ENCODE measurements at places on chromosomes 11 and 22.

DNA sequence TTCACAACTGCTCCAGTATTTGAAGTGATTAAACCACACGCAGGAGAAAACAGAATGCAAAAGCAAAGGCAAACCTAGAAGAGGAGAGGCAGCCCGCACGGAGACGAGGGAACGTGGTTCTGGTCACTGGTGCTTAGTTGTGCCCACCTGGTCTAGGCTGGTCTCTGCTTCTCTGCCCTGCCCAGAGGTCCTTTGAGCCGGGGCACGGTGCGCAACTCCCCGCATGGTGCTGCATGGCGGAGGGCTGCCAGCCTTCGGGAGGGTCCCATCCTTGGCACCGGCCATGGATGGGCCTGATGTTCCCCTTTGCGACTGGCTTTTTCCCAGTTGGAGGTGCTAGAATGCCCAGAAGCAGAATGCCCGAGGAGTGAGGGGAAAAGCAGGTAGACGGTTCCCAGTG is 46.1 kb downstream of the KCNC1 start:
- no peak for DNase-seq

GRCh38 chr11:8097926-8098325 is 16.9 kb downstream of the TUB start:
- no peak for DNase-seq

DNA sequence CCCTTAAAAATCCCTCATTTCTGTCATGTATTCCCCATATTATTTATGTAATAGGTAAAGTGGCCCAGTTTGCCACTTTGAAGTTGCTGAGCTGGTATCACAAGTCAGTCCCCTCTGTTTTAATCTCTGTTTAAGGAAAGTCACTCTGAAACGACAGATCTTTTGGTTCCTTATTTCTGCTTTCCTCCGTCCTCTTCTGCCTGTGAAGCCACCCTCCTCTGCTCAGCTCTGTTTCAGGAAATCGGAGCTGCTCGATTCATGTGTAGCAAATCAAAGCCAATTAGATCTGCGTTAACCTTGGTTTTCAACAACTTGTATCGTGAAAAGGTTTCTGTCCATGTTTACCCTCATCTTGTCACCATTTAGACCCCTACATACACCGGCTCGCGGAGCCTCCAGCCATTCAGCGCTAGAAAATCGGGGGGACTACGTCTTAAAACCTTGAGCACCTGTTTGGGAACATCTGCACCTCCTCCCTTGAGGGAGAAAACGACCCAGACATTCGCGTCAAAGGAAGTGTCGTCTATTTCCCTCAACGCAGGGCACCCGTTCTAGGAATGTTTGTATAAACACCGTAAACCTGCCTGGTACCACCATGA is 576 bp upstream of the SC5D start:
- DNase-seq: peak; percentile 41

DNA sequence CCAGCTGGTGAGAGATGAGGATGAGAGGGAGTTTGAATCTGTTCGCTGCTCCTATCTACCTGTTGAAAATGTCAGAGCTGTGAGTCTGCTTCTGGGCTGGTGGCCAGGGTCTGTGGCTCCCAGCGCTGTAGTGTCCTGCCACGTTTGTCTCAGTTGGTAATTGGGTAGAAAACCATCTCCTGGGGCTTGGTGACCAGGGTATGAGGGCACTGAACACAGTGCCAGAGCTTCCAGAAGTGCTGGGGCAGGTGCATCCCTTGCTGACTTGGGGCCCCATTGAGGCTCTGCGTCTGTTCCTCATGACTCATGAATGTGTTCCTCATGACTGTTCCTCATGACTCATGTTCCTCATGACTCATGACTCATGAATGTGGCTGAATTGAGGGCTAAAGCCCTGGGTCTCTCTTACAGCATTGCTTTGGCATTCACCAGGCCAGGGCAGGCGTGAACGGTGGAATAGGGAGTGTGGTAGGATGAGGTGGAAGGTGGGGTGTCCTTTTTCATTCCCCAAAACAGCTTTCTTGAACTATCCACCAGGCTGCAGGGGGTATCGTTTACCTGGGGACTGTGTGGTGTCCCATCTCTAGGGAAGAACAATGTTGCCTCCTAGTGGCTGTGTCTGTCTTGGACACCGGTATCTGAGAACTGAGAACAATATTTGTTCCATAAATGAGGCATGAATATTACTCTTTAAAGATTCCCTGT is 139.5 kb downstream of the COMMD9 start:
- DNase-seq: no peak

DNA sequence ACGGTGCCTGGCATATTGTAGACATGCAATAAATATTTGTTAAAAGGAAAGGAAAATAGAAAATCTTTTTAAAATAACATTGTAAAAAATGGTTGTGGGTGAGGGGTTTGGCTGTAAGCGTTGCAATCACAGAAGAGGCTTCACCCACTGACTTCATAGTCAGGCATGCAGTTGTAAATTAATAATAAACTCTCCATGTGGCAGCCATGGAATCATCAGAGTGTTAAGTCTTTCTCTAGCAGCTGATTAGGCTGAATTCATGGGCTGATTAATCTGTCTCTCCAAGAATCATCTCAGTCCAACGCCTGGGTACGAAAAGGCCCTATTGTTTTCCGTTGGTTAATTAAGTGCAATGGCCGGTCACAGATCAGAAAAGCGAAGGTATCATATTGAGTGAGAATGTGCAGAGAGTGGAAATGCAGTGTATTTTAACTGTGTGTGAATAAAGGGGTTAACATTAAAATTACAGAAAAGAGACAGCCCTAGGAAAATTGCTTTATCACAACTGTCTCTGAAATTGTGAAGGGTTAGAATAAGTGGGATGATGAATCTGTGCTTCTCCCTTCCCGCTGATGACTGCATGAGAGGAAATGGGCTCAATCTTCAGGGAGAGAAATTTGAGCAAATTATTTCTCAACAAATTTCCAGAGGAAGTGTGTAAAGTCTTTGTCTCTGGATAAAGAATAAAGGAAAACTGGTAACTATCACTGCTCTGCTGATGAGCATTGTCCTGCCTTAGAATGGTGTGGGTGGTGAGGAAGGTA is 269.0 kb downstream of the FAM76B start:
- DNase-seq: no peak

- no peak for DNase-seq
These were observed 879 bp downstream of the TMEM121B start for GRCh38 chr22:17120281-17120680.

DNA sequence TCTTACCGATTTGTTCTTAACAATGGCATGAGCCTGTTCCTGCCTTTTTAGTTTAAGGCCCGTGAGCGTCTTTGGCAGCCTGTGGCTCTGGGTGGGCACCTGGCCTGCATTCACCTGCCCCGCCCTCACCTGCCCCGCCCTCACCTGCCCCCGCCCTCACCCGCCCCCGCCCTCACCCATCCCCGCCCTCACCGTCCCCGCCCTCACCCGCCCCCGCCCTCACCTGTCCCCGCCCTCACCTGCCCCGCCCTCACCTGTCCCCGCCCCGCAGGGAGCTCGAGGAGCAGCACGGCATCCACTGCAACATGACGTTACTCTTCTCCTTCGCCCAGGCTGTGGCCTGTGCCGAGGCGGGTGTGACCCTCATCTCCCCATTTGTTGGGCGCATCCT is 14.2 kb downstream of the GATD1 start:
- DNase-seq: no peak

DNA sequence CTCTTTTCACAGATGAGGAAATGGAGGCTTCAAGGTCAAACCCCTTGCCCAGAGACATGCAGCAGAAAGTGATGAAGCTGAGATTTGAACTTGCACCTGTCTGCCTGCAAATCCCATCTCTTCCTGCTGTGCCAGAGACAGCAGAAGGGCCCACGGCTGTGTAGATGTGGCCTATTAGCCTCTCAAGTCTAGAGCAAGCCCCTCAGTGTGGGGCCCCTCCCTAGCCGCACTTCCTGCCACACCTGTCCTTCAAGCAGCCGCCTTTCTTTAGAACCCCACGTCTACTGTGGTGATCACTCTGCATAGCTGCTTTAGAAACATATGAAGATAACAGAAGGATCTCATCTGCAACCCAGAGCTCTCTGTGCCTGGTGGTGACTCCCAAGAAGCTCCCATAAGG is 41.2 kb upstream of the JAM3 start:
- peak; percentile 51 for DNase-seq

DNA sequence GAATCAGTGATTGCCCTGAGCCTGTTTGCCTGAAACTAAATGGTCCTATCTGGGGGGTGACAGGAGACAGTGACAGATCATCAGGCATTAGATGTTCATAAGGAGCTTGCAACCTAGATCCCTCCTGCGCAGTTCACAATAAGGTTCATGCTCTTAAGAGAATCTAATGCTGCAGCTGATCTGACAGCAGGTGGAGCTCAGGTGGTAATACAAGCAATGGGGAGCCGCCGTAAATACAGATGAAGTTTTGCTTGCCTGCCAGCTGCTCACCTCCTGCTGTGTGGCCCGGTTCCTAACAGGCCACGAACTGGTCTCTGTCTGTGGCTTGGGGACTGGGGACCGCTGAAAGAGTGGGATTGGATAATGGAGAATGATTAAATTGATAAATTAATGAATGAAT is 14.0 kb downstream of the NOX4 start:
- no peak for DNase-seq

GRCh38 chr22:28920757-28921584 is 37.6 kb downstream of the ZNRF3 start:
- no peak for DNase-seq

GRCh38 chr11:20627701-20628100 is 28.3 kb downstream of the SLC6A5 start:
- DNase-seq: no peak

- DNase-seq: no peak
These were observed 130.4 kb downstream of the SLC1A2 start for GRCh38 chr11:35288817-35289541.

DNA sequence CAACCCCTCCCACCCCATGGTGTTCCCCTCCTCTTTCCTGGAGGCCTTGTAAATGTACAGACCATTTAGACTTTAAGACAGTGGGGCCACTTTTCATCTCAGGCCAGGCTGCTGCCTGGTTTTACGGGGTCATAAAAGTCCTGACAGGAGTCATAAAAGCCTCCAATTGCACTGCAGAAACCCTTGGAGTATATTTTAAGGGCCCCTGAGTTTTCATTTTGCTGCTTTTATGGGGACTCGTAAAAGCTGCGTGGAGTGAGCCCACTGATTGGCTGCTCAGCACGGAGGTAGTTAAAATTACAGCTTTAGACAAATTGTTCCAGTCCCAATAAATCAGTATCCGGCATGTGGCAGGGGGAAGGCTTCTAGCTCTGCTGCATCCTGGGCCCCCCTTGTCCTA is 627.6 kb downstream of the NTM start:
- no peak for DNase-seq

- DNase-seq: peak; percentile 92
These were observed 60.4 kb upstream of the CD5 start for GRCh38 chr11:61041755-61042518.

- DNase-seq: no peak
These were observed 631.4 kb upstream of the LUZP2 start for GRCh38 chr11:23865341-23865975.

- no peak for DNase-seq
These were observed 49.1 kb downstream of the MICAL2 start for GRCh38 chr11:12159351-12160099.

GRCh38 chr11:108597736-108598355 is 4.3 kb upstream of the EXPH5 start:
- no peak for DNase-seq

GRCh38 chr11:102837156-102837555 is 6.3 kb downstream of the MMP3 start:
- no peak for DNase-seq

- DNase-seq: no peak
These were observed 14.1 kb downstream of the ANKK1 start for GRCh38 chr11:113401718-113402117.

GRCh38 chr11:91979775-91980174 is 244.8 kb upstream of the FAT3 start:
- DNase-seq: no peak

DNA sequence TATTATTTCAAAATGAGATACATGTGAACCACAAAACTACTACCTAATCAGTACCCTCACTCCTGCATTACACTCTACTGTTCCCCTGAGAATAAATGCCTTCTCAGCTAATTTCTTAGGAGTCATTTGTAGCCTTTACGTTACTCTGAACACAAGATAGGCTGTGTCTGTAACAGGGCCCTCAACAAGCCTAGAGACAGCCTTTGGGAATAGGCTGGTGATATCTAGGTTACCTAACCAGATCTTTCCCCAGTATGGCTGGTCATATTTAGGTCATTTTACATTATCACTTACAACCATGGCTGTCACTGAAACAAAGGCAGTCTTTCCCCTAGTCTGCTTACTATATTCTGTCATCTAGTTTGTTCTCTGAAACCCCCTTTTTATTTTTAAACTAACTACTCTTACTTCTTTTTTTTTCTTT is 14.2 kb downstream of the ATM start:
- DNase-seq: peak; percentile 7

DNA sequence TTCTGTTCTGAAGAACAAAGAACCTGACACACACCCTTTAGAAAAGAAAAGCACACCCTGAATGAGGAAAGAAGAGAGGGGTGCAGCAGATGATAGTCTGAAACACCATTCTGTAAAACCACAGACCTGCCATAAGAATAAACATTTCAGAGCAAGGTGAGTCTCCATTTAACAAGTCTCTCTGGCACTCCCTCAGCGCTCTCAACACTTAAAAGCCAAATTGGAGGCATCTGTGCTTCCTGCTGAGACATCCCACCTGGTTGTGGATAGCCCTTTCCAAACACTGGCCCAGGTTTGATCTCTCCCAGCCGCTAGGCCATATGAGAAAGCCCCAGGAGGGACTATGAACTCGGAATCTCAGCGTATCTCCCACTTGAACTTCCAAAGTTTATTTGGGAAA is 36.3 kb downstream of the ETS1 start:
- DNase-seq: peak; percentile 70

GRCh38 chr11:48172818-48173609 is 43.6 kb upstream of the OR4B1 start:
- DNase-seq: peak; percentile 34

GRCh38 chr11:132818951-132819350 is 713.4 kb downstream of the OPCML start:
- no peak for DNase-seq

GRCh38 chr11:1935156-1936071 is 11.7 kb upstream of the MRPL23 start:
- DNase-seq: no peak

- no peak for DNase-seq
These were observed 15.6 kb downstream of the SDHAF2 start for GRCh38 chr11:61445516-61445915.

- DNase-seq: no peak
These were observed 29.0 kb downstream of the MYH9 start for GRCh38 chr22:36358533-36359469.

- no peak for DNase-seq
These were observed 21.8 kb upstream of the CDC42EP2 start for GRCh38 chr11:65292890-65293289.

DNA sequence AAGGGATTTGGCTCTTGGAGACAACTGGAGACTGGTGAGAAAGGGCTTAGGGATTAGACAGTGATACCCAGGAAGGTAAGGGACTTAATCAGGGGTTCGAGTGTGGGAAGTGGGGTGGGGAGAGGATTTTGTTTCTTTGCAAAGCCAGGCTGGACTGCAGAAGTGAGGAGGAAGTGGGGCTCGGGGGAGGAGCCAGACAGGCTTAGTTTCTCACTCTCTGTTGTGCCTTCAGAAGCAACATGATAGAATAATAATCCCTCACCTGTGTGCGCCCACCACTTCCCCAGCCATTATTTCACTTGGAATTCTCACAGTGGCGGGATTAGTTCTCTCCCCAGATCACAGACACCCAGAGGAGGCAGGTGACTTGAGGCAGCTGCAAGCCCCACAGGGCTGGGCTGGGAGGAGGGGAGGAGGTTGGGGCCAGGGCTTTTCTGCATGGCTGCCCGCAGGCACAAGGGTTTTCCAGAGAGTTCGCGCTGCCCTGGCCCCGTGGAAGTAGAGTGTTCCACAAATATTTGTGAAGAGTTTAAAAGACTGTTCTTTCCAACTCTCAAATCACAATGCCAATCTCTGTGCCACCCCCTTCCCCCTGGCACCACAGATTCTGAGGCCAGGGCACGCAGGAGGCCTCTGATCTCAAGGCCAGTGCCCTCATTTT is 4.0 kb upstream of the SEC14L2 start:
- DNase-seq: no peak

Measured in stimulated activated naive CD4-positive, alpha-beta T cell (primary cell).